Fibroblast of lung (primary cell): ENCODE measurements at places on chromosomes 5 and 9. TPM values are rescaled to one million over a fixed set of nuclear protein-coding genes. Genes with fewer than 3 reads are reported as not detected.

The PCDHB3 gene
- total RNA-seq, result 0.77 and 1.7 TPM in 2 replicates

The LCN12 gene
- 0.17 TPM in 1 of 2 replicates, not detected in the other for total RNA-seq

The MYORG gene
- total RNA-seq, result 0.26 and 0.83 TPM in 2 replicates

The PCDHB5 gene
- 1.8 and 2.8 TPM in 2 replicates for total RNA-seq
